Renal pelvis (tissue), 12 donors: ENCODE measurements at places on chromosomes 16 and 17. TPM values are rescaled to one million over a fixed set of nuclear protein-coding genes. Genes with fewer than 3 reads are reported as not detected.

- DNase-seq, result no peak
Measured at GRCh38 chr17:35578929-35579432, 610 bp upstream of the PEX12 start.

DNA sequence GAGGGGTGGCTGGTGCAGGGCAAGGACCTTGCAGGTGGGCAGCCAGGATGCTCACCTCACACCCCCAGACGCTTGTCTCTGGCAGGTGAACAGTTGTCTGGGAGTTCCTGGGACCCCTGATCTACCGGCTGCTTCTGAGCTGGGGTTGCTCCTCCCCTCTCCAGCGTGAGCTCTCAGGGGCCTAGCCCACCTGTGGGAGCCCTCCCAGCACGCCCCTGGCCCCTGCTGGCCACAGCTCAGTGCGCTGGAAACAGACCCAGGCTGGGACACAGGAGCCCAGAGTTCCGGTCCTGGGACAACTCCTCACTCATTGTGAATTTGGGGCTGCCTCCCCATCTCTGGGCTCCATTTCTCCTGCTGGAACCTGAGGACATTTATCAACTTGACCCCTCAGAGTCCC is 30.3 kb downstream of the ARHGAP23 start:
- no peak for DNase-seq

Gene ARL5C
- 0.30 TPM for polyA plus RNA-seq

Gene HOXB13
- polyA plus RNA-seq, result not detected

Gene ZPBP2
- polyA plus RNA-seq, result not detected

Gene ABCA9
- 1.8 TPM for polyA plus RNA-seq

DNA sequence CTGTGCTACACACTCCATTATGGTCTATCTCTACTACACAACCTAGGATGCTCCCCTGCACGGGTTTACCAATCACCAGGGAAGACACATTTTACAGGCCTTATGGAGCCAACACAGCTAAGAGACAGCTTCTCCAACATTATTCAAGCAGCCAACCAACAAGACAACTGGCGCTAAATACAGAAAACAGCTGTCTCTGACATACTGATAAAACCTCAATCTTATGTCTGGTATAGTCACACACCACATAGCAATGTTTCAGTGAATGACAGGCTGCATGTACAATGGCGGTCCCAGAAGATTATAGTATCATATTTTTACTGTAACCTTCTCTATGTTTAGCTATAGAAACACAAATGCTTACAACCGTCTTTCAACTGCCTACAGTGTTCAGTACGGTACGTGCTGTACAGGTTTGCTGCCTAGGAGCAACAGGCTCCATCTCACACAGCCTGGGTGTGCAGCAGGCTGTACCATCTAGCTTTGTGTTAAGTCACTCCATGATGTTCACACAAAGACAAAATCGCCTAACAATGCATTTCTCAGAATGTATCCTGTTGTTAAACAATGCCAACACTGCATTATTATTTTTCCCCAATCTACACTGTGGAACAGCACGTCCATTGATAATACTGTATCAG is 10.9 kb downstream of the USP22 start:
- DNase-seq, result no peak

- no peak for DNase-seq
Measured at GRCh38 chr17:44906010-44906646, 6.9 kb upstream of the EFTUD2 start.

- no peak for DNase-seq
Measured at GRCh38 chr16:84315422-84315821, 20.7 kb downstream of the WFDC1 start.

Gene SLC46A1
- 14.9 TPM for polyA plus RNA-seq

DNA sequence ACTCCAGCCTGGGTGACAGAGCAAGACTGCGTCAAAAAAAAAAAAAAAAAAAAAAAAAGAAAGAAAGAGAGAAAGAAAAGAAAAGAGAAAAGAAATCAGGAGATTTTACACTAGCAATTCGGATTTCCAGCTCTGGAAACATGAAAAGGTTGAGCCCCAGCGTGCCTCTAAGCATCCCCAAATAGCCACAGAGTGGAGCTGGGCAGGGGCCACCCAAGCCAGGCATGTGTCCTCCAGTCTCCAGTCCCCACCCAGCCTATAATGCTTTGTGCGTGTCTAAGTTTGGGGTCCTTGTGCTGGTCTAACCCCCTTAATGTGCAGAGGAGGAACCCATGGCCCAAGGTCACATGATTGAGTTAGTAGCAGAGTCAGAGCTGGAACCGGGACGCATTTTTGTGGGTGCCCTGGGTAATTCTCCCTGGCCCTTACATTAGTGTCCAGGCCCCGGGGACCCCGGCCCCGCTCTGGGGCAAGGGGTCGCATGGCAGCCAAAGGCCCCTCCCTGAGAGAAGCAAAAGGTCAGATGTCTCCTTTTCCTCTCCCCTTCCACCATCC is 19.9 kb downstream of the ADAM11 start:
- DNase-seq, result no peak

- no peak for DNase-seq
Measured at GRCh38 chr17:53823341-53824050, 769 bp downstream of the KIF2B start.

DNA sequence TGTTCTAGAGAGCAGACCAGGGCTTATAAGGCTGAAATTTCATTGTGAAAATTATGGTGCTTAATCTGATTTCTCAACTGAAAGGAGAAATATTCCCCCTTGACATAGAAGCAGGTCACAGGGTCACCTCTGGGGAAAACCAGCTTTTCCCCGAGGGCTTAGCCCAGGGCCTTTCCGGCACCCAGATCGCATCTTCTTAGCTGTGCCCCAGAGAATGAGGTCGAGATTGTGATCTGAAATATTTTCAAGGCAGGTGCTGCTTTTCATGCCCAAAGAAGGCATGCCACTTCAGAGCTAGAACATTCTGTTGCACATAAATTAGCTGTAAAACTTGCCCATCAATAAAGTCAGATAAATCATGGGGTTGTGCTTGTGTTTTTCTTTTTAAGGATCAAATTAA is 25.4 kb upstream of the ARHGAP17 start:
- DNase-seq, result no peak

Gene ADCY7
- polyA plus RNA-seq, result 8.1 TPM

Gene FTO
- 82.7 TPM for polyA plus RNA-seq

GRCh38 chr16:56626685-56627084 is 1.1 kb downstream of the MT1E start:
- DNase-seq, result no peak

DNA sequence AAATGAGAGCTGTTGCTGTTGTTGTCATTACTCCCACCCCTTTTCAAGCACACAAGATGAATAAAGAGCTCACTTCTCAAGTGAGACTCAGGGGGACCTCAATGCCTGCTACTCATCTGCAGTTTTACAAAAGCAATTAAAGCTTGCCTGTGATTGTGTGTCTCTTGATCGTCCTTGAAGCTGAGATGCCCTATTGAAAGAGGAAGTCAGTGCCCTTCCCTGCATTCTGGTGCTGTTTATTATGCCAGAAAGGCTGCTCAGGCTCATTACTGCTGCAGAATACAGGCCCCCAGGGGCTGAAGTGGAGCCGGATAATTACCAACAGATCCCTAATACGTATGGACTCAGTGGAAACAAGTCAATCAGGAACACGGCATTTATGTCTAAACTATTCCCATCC is 147.2 kb downstream of the HS3ST2 start:
- DNase-seq, result no peak

DNA sequence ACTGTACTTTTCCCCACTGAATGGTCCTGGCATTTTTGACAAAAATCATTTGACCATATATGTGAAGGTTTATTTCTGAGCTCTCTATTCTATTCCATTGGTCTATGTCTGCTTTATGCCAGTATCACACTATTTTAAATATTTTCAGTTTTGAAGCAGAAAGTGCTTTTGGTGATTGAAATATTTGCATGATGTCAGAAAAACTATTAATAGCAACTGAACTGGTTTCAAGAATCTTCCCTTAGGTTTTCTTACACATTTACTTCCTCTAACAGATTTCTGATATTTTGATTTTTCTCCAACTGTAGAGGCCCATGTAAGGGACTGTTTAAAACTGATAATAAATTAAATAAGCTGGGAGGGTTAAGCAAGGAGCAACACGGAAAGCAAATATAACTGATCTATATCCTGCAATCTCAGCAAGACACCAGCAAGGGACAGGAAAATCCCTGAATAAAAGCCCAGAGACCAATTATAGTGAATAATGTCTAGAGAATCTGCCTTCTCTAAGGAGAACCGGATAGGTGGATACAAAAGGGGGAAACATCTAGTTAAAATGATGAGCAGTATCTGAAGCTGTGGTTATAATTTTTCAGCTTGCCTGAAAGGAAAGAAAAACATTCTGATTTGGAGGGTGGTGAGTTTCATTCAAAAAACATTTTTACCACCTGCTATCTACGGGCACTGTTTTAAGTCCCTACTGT is 80.9 kb upstream of the STAC2 start:
- DNase-seq, result no peak

Gene EIF3C
- 620 TPM for polyA plus RNA-seq

Gene CTF1
- 7.7 TPM for polyA plus RNA-seq

Gene PIK3R6
- 1.3 TPM for polyA plus RNA-seq

GRCh38 chr16:86101897-86102157 is 202.9 kb downstream of the IRF8 start:
- DNase-seq, result no peak

GRCh38 chr16:53743149-53743566 is 39.2 kb downstream of the FTO start:
- no peak for DNase-seq

DNA sequence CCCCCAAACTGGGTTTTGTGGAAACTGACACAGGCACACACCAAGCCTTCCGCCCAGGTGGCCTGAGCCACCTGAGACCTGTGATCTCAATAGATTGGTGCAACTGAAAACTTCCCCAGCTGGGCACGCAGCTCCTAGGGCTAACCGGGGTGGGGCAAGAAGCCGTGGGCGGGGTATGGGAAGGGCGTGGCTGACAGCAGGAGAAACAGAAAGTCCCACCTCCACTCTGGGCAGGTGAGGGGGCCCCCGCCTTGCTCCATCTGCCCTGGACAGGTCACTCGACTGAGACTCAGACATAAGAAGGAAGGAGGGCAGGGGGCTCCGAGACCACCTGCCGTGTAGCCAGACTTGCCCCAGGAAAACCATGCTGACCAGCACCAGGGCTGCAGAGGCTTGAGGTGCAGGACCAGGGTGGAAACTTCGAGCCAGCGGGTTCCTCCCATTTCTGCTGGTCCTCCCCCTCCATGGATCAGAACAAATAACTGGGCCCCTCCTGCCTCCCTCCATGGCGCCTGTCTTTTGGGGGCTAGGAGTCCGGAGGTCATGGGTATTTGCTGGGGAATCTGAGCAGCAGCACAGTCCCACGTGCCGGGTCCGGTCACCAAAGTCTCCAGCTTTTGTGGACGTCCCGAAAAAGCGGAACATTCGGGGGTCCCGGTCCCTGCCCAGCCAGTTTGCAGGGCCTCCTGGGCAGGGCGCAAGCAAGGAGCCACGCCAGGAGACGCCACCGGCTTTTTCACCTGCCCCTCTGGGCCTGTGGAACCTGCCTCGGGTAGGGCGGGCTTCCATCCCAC is 1.3 kb downstream of the TIMP2 start:
- DNase-seq, result no peak

- DNase-seq, result no peak
Measured at GRCh38 chr16:35744726-35745125, 2285.3 kb downstream of the TP53TG3F start.

Gene LRRC36
- 9.9 TPM for polyA plus RNA-seq

Gene MSLN
- polyA plus RNA-seq, result 17.4 TPM

GRCh38 chr17:1002412-1002753 is 5.5 kb downstream of the TIMM22 start:
- no peak for DNase-seq

Gene PHLPP2
- polyA plus RNA-seq, result 7.6 TPM

- peak; percentile 28 for DNase-seq
Measured at GRCh38 chr17:32102646-32103186, 39.6 kb upstream of the RHOT1 start.

DNA sequence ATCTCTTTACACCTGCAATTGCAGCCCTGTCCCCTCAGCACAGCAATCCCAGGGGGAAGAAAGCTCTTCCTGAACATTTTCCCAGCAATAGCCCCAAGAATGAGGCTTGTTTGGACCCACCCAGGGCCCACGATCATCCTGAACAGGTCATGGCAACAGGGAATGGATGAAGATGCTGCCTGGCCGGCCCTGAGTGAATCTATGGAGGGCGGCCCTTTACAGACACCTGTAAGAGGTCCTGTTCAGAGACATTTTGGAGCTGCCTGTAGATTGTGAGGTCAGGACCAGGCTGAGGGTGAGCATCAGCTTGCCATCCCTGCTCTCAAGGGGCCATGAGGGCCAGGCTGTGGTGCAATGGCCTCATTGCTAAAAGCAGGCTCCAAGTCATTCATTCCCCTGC is 69.1 kb downstream of the COG7 start:
- no peak for DNase-seq

Gene KCNJ16
- 211 TPM for polyA plus RNA-seq

DNA sequence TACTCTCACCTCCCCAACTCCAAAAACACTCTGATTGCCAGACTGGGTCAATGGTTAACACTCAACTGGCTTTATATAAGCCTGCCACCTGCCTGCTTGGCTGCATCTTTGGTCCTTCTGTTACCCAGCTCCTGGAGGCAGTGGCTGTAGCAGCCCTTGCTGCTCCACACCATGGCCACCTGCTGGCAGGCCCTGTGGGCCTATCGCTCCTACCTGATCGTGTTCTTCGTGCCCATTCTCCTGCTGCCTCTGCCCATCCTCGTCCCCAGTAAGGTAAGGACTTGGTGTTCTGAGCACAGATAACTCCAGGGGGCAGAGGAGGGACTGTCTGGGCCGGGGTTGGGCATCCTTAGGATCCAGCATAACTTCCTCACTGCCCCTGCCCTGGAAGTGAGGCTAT is at the start of gene SLC13A2:
Gene SLC13A2 (plus strand): TSS at position 103 of the 400 bp plus-strand sequence. CDS start 69 bp downstream, at position 172.
- no peak for DNase-seq

Gene INO80E
- polyA plus RNA-seq, result 56.6 TPM

DNA sequence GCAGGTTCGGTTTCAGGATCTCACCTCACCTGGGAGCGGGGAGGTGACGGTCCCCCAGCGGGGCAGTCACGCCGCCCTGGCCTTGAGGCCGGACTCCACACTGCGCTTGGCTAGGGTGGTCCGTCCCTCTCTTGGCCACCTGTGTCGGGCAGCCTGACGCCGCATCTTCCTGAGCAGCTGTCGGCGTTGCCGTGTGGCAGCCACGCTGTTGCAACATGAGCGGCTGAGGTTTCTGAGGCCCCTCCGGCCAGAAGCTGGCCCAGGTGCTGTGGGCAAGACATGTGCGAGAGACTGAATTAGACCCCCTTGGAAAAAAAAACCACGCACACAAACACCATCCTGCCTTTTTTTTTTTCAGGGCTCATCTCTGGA is 49.2 kb downstream of the IRF8 start:
- no peak for DNase-seq

Gene PLXDC1
- 6.1 TPM for polyA plus RNA-seq

Gene CD300H
- polyA plus RNA-seq, result not detected

- peak; percentile 14 for DNase-seq
Measured at GRCh38 chr17:56478836-56479447, 114.6 kb upstream of the NOG start.

Gene ANKS3
- polyA plus RNA-seq, result 37.1 TPM

DNA sequence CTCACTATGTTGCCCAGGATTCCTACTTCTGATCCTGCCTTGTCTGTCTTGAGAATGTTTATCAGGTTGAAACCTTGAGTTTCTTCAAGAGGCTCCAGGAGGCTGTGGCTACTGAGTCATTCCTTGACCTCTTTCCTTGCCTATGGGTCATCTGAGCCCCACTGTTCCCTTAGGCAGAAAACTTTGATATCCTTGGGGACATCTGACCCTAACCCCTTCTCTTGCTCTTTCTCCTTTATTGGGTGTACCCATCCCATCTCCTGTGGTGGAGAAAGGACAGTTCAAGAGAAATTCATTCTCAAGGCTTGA is 12.5 kb downstream of the ARL4D start:
- no peak for DNase-seq

- no peak for DNase-seq
Measured at GRCh38 chr17:65593092-65593854, 31.8 kb upstream of the AXIN2 start.
